ENCODE measurements at places on chromosomes 13 and 19.

DNA sequence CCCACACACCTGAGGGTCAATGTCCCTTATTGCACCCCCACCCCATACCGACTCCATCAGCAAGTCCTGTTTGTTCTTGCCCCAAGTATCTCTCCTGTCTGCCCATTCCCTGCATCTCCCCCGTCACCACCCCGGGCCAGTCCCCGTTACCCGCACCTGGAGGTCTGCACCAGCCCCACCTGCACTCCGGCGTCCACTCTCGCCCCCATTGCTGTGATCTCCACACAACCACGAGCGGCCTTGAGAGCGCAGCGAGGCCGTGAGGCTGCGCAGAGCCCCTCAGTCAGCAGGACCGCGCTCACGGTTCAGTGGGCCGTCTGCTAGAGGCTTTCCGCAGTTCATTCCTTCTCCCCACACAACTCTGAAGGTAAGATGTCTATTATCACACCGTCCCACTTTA, 152.8 kb downstream of the KATNAL1 start:
- DNase-seq, result no peak

- DNase-seq, result no peak
Observed at GRCh38 chr13:111854403-111854802, 212.5 kb upstream of the SOX1 start.

- DNase-seq, result no peak
Observed at GRCh38 chr13:73496711-73497110, 437.9 kb downstream of the KLF5 start.

GRCh38 chr13:95113601-95114000, 187.7 kb downstream of the ABCC4 start:
- DNase-seq, result no peak
